ENCODE measurements at places on chromosomes 13 and 19.

GRCh38 chr19:13726323-13726722 lies 38.0 kb upstream of the MRI1 start:
- no peak for DNase-seq

DNA sequence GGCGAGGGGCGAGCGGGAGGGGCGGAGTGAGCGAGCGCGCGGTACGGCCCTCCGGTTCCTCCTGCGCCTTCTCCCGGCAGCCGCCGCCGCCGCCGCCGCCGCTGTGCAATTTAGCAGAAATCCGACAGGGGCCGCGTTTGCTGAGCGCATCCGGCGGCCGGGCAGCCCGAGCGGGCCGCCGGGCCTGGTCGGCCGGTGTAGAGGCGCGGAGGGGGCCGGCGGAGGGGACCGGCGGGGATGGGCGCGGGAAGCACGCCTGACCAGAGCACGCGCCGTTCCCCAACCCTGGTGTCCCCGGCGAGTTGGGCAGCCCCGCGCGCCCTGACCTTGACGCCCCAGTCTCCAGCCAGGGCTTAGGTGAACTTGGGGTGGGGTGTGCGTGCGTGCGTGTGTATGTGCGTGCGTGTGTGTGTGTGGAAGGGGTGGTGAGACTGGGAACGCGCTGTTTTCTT lies 144.5 kb upstream of the ZNF536 start:
- peak; percentile 79 for DNase-seq

- DNase-seq, result no peak
Measured at GRCh38 chr19:30842926-30843325, 470.7 kb downstream of the ZNF536 start.

DNA sequence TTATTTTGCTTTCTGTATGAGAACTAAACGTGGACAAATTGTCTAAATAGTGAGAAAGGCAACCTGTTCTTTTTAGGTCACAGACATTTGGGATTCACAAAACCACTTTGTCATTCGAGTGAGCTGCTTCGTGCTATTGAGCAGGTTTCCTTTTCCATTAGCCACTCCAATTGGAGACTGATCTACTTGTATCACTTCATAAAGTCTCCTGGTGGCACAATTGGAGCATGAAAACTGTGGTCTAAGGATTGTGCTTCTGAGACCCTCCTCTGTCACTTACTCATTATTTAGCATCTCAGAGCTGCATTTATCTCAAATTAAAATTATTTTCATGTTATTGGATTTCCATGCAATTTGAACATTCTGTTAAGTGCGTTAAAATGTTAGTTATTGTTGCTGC lies 397.7 kb downstream of the TDRD3 start:
- DNase-seq, result no peak

DNA sequence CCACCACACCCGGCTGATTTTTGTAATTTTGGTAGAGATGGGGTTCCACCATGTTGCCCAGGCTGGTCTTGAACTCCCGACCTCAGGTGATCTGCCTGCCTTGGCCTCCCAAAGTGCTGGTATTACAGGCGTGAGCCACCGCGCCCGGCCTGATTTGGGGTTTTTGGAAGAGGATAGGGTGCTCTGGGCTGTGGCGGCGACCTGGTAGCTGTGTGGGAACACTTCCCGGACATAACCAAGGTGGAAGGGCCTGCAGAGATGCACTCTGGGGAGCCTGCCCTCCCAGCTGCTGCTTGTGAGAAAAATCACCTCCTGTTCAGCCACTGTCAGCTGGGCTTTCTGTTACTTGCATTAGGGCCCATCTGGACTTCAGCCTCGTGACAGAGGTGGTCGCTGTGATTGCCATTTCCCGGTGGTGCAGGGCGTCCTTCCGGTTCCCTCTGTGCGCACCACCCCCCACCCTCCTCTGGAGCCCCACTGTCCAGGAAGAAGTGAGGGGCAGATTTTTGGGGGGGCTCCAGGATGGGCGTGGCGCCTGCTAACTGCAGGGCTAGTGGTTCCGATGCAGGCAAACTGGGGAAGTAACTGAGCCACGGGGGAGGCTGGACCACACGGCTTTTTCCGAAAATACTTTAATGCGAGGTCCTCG lies 7.5 kb downstream of the IL4I1 start:
- no peak for DNase-seq

GRCh38 chr19:2536461-2536860 lies 60.5 kb downstream of the GADD45B start:
- no peak for DNase-seq

DNA sequence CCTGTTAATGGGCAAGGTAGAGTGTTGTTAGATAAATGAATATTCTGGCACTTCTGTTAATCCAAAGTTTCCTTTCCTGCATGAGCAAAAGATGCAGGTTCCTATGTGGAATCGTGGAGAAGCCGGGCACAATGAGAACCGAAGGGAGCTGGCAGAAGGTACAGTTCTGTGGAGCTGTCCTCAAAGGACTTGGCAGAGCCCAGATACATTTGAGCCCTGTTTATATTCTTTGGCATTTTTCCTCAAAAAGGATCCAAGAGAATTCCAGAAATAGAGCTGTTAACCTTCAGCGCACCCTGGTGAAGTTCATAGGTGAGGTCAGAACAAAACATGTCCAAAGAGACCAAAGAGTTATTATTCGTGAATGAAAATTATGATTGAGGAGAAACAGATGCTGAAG lies 4.0 kb upstream of the DLEU7 start:
- DNase-seq, result no peak

DNA sequence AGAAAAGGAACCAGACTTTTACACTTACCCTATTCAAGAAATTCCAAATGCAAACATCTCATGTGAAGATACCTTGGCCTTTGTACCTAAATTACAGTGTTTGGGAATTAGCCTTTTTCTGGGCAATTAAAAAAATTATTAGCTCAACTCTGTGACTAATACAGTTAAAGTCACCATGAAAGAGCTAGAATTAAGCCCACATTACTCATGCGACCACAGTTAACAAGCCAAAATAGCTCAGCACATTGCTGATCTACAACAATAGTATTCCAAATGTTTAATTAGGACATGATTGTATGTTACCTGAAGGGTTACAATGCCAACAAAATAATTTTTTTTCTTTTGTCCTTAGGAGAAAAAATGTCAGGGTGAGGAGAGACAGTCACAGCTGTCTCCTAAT lies 263.6 kb upstream of the GPC6 start:
- DNase-seq, result no peak

DNA sequence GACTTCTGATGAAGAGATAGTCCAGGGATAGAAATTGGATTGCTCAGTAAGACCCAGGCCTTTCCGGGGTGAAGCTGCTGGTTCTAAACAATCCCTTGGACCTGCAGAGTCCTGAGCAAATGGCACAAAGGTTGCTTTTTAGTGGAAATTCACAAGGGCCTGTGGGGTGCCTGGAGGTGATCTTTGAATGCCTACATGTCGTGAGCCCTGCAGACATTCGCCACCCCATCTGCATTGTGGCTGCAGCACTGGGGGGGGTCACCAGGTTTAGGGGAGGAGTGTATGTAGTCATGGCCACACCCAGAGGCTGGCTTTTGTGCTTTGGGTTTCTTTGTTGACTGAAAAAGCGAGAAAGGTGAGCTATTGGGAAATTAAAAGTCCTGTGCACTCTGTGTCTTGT lies 41.4 kb downstream of the SLC7A9 start:
- no peak for DNase-seq

GRCh38 chr13:40579535-40579934 lies 86.9 kb downstream of the FOXO1 start:
- no peak for DNase-seq

DNA sequence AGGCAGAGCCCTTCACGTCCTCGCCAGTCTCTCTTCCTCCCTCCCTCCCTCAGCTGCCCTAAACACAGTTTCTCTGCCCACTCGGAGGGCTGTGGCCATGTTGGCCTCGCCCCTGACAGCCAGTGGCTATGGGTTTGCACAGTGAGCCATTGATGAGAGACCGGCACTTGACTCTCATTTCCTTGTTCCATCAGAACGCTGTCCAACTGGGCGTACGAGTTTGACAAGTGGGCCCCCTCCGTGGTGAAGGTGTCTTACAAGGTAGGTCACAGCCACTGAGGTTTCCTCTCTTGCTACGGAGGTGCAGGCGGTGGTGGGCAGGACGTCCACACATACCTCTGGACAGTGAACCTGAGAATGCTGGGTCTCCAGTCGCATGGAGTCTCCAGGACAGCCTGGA lies 57.9 kb downstream of the SMARCA4 start:
- DNase-seq, result no peak

DNA sequence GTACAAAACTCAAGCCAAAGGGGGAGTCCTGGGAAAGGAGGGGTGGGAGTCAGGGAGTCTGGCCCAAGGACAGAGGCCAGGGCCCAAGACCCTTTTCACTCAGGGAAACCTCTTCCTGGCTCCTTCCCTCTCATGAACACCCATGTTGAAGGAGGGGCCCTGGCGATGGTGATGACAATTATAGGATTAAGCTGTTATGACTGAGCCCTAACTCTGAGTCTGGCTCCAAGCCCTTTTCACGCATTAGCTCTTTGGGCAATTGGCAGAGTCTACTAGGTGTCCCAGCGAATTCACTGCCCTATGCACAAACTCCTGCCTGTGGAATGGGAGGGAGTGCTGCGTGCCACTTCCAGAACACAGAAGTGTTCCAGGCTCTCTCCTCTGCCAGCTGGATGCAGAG lies 20.7 kb downstream of the ZNF575 start:
- no peak for DNase-seq

DNA sequence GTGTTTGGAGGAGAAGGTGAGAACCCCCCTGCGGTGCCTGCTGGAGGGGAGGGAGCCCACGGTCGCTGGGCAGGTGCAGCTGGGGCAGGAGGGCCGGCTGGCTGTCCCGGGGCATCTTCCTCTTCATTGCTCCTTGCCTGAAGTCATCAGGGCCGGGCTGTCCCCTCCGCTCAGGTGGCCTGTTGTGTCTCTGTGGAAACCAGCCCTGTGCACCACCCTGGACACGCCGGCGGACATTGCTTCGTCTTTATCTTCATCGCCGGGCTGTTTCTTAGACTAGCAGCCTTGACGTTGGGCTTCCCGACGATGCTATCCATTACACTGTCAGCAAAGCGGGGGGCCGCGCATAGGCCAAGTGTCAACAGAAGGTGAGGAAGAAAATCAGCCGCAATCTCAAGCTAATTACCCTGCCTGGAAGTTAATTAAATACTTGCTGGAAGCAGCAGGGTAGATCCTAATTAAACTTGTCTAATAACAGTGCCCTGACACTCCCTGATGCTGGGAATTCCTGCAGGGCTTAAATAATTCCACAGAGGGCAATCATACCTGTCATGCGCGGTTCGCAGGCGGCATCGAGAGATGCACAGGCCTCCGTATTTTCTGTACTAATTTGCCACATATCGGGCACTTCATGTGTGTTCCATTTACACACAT lies 111.4 kb upstream of the SOX1 start:
- DNase-seq, result no peak

- DNase-seq, result no peak
Measured at GRCh38 chr13:30923418-30923817, 9.0 kb upstream of the TEX26 start.

DNA sequence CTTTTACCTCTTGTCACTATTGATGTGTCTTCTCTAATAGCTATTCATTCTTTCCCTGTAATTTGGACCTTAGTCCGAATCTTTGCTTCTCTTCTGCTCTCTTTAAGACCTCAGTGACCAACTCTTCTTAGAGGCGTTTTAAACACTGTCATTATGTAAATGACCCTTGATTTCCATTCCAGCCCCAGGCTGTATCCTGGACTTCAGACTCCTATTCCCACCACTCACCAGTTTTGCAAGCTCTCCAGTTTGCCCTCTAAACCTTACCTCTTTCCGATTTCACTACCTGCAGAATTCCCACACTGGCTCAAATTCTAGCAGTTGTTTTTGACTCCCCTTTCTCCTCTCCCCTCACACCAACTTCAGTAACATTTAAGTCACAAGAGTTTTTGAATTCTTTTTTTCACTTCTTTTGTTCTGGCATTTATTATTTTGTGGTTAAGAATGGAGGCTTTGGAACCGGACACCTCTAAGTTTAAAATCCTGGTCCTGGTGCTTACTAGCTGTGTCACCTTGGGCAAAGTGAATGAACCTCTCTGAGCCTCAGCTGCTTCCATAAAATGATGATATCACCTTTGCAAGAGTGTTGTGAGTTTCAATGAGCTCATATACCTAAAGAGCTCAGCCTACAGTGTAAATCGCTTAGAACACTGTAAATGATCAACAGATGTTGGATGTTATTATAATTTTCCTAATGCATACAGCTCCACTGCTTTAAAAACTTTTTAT lies 13.6 kb upstream of the HMGB1 start:
- no peak for DNase-seq

DNA sequence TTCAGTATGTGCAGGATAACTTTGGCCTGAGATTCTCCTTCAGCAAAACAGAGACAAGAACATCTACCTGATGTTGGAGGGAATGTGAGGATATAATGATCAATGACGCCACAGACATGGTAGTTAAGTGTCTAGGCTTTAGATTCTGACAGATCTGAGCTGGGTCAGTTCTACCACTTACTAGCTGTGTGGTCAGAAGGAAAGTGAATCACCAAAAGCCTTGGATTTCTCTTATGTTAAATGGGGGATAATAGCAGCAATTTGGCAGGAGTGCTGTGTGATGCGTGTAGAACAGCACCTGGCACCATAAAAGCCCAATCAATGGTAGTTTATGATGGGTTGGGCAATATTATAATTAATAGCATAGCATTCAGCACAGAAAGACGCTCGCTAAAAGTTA lies 41.7 kb downstream of the RXFP2 start:
- DNase-seq, result no peak

DNA sequence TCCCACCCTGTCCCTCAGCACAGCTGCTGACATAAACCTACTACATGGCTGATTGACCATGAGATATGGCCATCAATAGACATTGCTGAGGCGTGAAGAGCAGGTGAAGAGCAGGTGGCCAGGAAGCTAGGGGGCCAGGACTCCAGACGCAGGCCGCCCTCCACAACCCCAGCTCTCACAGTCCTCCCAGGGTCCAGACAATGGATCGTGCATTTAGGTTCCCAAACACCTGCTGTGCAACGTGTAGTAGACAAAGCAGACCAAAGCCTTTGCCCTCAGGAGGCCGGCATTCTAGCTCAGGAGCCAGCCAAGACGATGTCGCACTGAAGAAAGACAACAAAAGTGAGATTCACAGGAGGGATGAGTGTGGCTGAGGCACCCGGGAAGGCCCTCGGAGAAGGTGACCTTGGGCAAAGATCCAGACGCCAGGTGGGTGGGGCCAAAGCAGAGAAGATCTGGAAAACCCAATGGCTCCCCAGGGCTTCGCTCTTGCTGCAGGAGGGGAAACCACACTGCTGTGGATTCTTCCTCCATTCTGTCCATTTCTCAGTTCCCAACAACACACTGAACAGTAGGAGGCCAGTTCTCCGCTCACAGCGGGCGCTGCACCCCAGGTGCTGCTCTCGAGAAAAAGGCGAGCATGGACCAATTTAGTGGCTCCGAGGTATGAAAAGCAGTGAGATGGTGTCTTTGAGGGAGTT lies 1.4 kb downstream of the FFAR1 start:
- no peak for DNase-seq

- DNase-seq, result no peak
Measured at GRCh38 chr19:15636026-15636425, 4.7 kb upstream of the CYP4F3 start.

DNA sequence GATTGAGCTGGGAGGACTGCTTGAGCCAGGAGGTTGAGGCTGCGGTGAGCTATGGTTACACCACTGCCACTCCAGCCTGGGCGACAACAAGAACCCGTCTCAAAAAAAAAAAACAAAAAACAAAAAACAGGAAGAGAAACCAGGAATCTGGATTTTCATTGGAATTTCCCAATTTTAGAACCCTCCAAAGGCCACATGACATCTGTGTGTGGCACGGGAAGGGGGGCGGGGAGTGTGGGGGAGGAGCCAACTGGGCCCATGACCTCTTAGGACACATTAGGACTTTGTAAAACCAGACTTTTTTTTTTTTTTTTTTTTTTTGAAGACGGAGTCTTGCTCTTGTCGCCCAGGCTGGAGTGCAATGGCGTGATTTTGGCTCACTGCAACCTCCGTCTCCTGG lies 21.2 kb upstream of the MYDGF start:
- no peak for DNase-seq

GRCh38 chr19:49896863-49897621 lies at the start of gene IL4I1:
IL4I1 (minus strand) TSS chr19:49896887; CDS start chr19:49896160, 727 bp downstream.
- no peak for DNase-seq

All from neural crest cell (in vitro differentiated cells).